ENCODE measurements at places on chromosomes 11 and 22.

GRCh38 chr11:446891-447290, 3.2 kb upstream of the PTDSS2 start:
- DNase-seq = no peak

GRCh38 chr11:15775015-15775541, 581.3 kb downstream of the SOX6 start:
- DNase-seq = no peak

GRCh38 chr11:33941637-33942160, 49.8 kb upstream of the LMO2 start:
- DNase-seq = no peak

GRCh38 chr11:123185326-123185725, 9.7 kb downstream of the CLMP start:
- no peak for DNase-seq

DNA sequence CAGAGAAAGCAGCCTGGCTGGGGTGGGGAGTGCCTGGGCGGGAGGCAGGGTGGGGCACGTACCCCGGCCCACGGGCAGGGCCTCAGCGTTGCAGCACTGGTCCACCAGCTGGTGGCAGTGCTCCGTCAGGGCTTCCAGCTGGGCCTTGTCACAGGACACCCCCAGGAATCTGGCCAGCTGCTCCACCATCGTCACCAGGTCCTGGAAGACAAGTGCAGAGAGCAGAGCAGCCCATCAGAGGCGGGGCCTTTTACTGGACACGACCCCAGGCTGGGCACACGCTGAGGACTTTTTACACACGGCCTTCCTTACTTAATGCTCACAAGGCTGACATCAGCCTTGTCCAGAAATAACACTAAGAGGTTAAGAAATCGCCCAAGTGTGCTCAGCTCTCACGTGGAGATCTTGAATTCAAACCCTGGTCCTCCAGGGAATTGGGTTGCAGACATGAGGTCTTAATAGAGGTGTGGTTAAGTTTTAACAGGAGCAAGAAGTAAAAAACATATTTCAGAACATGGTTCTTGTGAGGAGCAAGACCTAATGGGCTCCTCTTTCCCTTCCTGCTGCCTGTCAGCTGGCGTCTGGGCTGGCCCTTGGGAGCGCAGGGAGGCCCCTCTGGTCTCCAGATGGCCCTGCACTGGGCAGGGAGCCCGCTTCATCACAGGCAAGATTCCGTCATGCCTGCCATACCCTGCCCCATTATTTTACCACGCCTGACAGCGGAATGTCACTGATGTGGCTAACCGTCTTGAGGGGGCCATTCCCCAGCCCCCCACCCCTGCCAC, 17.1 kb upstream of the EFCAB6 start:
- DNase-seq = no peak

- DNase-seq = no peak
Observed at GRCh38 chr11:75351541-75351790, at the start of gene ARRB1. TSS of gene ARRB1 (minus strand) at chr11:75351661. CDS start at chr11:75351607, 54 bp downstream.

DNA sequence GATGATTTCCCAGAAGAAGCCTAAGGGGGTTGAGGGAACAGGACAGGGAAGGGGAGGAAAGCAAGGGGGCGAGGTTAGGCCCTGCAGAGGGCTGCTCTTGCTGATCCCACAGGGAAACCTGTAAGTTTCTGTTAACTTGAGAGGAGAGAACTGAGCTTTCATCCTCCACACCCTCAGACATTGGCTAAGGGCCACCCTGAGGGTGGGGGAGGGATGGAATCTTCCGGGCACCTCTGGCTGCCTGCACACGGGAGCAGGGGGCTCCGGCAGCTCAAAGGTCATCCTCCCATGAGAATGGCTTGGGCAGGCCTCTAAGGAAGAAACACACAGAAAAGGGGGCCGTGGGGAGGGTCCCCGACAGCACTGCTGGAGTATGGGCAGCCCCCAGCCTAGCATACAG, 108.1 kb downstream of the TSPAN18 start:
- DNase-seq = no peak

GRCh38 chr22:37535159-37535558, 15.9 kb upstream of the CARD10 start:
- no peak for DNase-seq

DNA sequence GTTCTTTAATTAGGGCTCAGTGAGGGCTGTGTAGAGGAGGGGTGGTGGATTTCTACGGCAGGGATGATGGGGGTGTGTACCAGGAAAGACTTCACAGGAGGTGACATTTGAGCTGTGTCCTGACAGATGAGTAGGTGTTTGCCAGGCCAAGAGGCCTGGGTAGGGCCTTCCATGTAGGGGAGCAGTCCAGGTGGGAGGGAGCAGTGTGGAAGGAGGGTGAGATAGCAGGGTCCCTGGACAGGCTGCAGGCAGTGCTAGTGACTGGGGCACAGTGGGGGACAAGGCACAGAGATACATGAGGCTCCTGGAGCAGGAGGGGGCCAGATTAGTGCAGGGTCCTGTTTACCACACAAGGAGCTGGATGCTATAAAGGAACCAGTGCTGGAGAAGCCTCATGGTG, 147.9 kb upstream of the CADM1 start:
- no peak for DNase-seq

DNA sequence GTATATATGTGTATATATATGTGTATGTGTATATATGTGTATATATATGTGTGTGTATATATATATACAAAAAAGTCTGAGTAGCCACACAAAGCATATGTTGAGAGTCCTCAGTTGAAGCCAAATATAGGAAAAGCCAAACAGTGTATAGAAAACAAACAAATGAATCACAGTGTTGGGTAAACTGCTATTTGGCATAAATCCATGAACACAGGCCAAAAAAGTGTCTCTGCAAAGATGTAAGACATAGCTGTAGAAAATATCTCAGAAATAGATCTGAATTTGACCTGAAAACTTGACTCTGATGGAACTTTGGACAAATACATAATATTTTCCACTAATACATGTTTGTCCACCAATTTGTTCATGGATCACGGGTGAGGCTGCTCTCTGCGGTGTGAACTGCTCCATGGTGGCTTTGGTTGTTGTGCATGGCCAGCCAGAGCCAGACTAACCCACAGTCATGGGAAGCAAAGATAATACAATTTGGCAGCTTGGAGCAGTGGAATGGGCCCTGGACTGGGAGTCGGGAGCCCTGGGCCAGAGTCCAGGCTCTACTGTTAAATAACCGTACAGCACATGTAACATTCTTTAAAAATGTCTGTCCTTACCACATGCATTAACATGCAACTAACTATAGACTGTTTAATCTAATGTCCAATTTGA, 76.9 kb upstream of the EED start:
- DNase-seq = no peak

DNA sequence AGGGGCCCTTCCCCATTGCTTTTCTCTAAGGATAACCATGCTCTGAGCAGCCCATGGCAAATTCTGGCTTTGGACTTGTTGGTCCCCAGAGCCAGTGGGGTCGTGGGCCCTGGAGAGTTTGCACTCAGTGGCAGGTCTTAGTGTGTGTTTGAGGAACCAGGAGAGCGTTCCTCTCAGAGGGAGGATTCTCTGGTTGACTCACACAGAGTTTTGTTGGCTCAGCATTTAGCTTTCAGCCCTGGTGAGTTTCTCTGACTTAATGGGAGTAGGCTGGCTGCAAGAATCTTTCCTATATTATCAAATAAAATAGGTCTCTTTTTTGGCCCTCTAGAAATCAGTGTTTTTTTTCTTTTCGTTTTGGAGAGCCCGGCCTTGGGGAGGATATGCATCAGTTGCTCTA, 20.9 kb downstream of the ST14 start:
- no peak for DNase-seq

DNA sequence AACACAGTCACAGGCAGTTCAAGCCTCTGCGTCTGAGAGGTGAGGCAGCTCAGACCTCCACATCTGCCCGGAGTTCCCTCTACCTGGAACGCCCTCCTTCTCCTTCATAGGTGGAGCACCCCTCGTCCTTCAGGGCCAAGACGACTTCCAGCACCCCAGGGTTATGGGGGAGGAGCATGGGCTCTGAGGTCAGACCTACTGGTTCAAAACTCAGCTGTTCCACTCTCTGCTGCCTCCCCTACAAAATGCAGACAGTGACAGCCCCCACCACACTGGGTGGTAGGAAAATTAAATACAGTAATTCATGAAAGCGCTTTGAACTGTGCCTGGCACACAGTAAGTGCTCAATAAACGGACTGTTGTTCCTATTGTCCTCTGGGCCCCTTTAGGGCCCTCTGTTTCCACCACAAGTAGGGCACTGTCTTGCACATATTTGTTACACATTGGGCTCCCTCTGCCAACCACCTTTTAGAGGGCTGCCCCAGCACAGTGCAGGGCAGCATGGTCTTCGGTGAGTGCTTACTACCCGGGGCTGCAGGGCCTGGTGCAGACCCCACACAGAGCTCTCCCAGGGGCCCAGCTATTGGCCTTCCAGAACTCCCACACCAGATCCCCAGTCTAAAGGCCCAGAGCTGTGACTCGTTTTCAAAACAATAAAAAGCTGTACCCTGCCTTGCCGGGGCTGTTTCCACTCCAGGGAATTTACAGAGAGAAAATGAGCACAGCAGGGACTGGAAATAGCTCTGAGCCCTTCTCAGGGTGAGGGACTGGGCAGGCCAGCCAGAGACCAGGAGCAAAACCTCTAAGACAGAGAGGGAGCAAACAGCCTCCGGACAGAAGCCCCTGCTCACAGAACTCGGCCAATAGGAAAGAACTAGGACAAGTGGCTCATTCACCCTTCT, 2.5 kb downstream of the TMEM184B start:
- no peak for DNase-seq

GRCh38 chr22:31995807-31996206, 47.3 kb upstream of the SLC5A1 start:
- no peak for DNase-seq

GRCh38 chr11:7890417-7891172, 40.5 kb downstream of the OR10A6 start:
- no peak for DNase-seq

DNA sequence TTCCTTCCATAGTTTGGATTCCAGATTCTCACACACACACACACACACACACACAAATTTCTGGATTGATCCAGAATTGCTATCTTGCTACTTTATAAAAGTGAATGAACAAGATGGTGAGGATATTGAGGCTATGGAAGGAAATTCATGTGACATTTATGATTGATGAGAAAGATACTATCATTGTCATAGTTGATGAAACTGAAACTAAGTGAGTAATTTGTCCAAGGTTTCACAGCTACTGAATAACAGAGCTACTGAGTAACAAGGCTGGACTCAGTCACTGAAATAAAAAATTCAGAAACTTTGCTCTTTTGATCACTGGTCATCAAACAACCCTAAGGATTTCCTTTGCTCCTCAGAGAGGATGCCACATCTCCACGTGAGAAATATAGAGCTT, 16.2 kb downstream of the OR5D16 start:
- DNase-seq = no peak

DNA sequence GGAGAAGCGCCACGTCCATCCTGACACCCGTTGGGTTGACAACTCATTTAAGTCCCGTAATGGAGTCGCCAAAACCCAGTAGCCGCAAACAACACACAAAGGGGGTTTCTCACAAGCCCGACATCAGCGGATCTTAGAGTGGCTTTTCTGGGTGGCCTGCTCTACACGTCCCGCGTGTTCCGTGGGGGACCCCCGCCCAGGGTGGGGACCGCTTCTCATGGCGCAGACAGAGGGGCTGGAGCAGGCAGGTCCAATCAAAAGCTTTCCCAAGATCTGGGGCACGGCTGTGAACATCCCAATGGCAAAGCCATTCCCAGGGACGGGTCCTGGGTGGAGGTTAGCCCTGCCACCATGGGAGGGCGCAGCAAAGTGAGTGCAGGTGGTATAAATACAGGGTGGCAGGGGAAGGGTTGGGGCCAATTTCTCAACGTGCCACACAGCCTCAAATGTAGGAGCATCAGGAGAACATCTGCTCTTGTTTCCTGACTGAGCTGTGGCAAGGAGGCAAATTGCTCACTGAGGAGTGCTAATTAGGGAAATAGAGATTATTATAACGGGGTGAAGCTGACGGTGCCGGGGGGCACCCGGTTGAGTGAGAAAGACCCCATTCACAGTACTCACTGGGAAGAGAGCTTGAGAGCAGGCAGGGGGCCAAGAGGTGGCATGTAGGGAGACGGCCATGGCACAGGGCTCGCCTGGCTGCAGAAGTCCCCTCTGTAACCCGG, 1447.2 kb downstream of the TBC1D22A start:
- DNase-seq = no peak

GRCh38 chr11:72802822-72803221, 9.0 kb upstream of the STARD10 start:
- no peak for DNase-seq

DNA sequence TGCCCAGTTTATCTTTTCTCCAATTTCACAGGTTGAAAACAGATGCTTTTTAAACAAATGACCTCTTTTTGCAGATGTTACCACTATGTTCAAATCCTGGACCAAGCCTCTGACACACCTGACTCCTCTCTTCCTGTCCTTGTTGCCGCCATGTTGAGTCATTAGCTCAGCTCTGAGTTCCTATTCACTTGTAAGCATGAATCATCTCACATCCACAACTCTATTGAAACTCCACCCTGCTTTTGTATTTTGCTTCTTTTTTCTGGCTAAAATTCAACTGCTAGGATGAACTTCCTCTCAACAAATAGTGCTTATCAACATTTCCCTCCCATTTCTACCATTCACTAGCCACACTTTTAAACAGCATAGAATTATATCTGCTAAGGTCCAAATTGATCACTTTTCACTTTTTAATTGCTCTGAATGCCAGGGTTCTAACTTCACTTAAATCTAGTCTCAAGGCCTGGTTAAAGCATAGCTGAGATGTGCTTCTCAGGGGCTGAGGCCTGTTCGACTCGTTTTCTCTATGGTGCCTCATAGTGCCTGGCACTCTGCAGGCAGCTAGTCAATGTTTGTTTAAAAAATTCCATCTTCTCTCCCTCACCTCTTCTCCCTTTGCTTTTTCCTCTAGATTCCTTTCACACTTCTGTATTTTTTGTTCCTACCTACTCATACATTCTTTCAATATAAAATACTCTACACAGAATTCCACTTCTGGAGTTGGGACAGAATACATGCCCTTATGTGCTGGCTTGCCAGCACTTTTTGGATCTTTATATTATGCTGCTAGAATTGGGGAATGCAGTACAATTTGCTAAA, 3.9 kb downstream of the JOSD1 start:
- DNase-seq = peak; percentile 69

- DNase-seq = no peak
Observed at GRCh38 chr11:86676533-86677154, 4.2 kb upstream of the ME3 start.

DNA sequence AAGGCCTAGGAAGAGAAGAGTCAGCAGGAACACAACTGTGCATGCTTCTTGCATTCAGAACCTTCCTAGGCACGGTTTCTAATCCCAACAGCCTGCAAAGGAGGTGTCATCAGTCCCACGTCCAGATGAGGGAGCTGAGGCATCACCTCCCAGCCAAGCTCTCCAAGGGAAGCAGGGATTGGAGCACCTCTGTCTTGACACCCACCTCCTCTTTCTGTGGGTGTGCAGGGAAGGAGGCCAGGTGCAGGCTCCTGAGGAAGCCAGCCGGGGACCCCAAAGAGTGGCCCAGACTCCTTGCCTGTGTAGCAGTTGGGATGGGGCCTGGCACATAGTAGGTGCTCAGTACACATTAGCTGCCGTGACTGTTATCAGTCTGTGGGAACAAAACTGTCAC, 2.0 kb downstream of the PNPLA5 start:
- no peak for DNase-seq
